ENCODE measurements at places on chromosomes 16 and 17. TPM values are rescaled to one million over a fixed set of nuclear protein-coding genes. Genes with fewer than 3 reads are reported as not detected.

The RAB26 gene
- 0.59 TPM for total RNA-seq

The CEMP1 gene
- total RNA-seq: not detected

The ST6GALNAC2 gene
- not detected for total RNA-seq

The FOXF1 gene
- total RNA-seq: not detected

The HOXB8 gene
- total RNA-seq: not detected

The ALOX15 gene
- not detected for total RNA-seq

- H3K4me1 ChIP-seq: peaks cover 6% of the 10 kb centered on the region
- H3K27ac ChIP-seq: no peak overlapping the region
- DNase-seq: no peak
- no peaks in the 10 kb centered on the region for H3K36me3 ChIP-seq
- peaks cover 7% of the 10 kb centered on the region for H3K27me3 ChIP-seq
These were observed 37.4 kb upstream of the EMP2 start for GRCh38 chr16:10617662-10618420.

GRCh38 chr17:2883544-2884213, 87.4 kb downstream of the RAP1GAP2 start:
- no peak for DNase-seq
- no peak overlapping the region for H3K4me3 ChIP-seq
- H3K36me3 ChIP-seq: no peaks in the 10 kb centered on the region
- H3K27me3 ChIP-seq: no peaks in the 10 kb centered on the region

DNA sequence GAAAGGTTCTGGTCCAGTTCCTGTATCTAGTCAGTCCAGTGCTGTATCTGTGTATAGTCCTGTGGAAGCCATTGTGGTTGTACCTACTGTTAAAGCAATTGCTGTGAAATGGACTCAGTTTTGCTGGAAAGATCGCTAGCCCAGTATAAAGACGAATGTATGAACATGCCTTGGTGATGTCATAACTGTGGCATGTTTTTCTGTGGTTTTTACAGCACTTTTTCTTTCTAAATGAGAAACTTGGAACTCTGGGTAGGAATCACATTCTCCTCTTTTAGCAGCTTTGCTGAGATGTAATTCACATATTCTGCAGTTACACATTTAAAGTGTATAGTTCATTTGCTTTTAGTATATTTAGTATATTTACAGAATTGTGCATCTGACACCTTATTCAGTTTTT, 58.1 kb downstream of the MAP2K4 start:
- peaks cover 51% of the 10 kb centered on the region for H3K36me3 ChIP-seq
- no peaks in the 10 kb centered on the region for H3K27me3 ChIP-seq
- no peak overlapping the region for H3K27ac ChIP-seq
- peaks cover 9% of the 10 kb centered on the region for H3K4me1 ChIP-seq
- H3K4me3 ChIP-seq: no peak overlapping the region

GRCh38 chr16:90031186-90031930, 12.1 kb upstream of the DBNDD1 start:
- no peak overlapping the region for H3K4me3 ChIP-seq
- DNase-seq: no peak
- H3K27ac ChIP-seq: peak overlapping the region; percentile 51
- H3K36me3 ChIP-seq: no peaks in the 10 kb centered on the region

DNA sequence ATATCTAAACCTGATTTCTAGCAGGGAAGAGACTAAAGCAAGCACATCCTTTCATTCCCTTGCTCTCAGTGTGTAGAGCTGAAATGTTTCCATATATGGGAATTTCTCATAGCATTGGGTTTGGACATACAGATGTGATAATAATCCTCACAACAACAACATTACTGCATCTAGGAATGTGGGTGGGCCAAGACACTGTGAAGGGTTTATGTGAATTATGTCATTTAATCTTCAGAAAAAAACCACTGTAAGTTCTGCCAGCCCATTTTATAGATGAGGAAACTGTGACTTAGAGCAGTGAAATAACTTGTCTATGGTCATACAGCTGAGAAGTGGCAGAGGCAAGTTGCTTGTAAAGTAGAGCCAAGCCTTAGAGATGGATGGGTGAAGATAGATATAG, 5.2 kb downstream of the OMG start:
- no peak for DNase-seq
- no peak overlapping the region for H3K27ac ChIP-seq
- peaks cover 9% of the 10 kb centered on the region for H3K36me3 ChIP-seq

GRCh38 chr17:7982173-7982572, 20.2 kb upstream of the GUCY2D start:
- H3K36me3 ChIP-seq: no peaks in the 10 kb centered on the region
- H3K27me3 ChIP-seq: peaks cover 16% of the 10 kb centered on the region
- no peak overlapping the region for H3K27ac ChIP-seq
- no peak for DNase-seq
- peaks cover 8% of the 10 kb centered on the region for H3K4me1 ChIP-seq

DNA sequence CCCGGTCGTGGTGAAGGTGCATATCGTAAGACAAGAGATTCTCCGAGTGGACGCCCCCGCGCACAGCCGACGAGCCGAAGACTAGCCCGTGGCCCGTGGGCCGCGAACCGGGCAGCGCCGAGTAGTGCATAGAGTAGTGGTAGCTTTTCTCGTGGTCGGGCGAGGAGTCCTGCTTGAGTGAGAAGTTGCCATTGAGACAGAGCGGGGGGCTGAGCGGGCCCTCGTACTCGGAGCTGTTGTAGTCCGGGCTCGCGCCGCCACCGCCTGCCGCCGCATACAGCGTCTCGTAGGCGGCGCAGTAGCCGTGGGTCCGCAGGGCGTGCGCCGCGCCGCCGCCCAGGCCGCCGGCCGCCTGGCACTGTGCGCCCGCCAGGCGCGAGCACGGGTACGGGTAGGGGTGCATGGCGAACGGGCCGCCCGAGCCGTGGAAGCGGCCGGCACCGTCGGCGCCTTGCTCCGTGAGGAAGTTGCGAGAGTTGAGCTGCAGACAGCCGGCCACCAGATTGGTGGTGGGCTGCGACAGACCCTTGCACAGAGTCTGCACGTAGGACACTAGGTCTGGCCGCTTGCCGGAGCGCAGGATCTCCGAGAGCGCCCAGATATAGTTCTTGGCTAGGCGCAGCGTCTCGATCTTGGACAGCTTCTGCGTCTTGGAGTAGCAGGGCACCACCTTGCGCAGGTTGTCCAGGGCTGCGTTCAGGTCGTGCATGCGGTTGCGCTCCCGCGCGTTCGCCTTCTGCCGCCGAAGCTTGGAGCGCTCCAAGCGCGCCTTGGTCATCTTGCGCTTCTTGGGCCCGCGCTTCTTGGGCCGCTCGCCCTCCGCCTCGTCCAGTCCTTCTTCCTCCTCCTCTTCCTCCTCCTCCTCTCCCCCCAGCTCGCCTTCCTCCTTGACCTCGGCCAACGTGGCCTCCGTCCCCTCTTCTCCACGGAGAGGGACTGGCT, 2.0 kb downstream of the NEUROD2 start:
- H3K36me3 ChIP-seq: no peaks in the 10 kb centered on the region
- H3K4me3 ChIP-seq: no peak overlapping the region
- no peak overlapping the region for H3K27ac ChIP-seq
- peaks cover 64% of the 10 kb centered on the region for H3K27me3 ChIP-seq

DNA sequence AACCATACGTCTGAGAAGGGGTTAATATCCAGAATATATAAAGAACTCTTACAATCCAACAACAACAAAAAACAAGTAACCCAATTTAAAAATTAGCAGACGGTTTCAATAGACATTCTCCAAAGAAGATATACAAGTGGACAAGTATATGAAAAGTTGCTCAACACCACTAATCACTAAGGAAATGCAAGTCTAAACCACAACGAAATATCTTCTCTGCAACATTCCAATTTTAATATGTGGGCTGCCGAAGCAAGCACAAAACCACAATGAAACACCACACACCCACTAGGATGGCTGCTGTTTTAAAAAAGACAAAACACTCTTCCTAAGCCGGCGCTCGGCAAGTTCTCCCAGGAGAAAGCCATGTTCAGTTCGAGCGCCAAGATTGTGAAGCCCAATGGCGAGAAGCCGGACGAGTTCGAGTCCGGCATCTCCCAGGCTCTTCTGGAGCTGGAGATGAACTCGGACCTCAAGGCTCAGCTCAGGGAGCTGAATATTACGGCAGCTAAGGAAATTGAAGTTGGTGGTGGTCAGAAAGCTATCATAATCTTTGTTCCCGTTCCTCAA, 5.9 kb upstream of the SLC13A2 start:
- H3K27ac ChIP-seq: no peak overlapping the region
- no peak overlapping the region for H3K4me3 ChIP-seq
- no peak for DNase-seq
- no peaks in the 10 kb centered on the region for H3K36me3 ChIP-seq

- no peaks in the 10 kb centered on the region for H3K4me1 ChIP-seq
- no peak overlapping the region for H3K27ac ChIP-seq
- DNase-seq: no peak
- peaks cover 13% of the 10 kb centered on the region for H3K27me3 ChIP-seq
- H3K4me3 ChIP-seq: no peak overlapping the region
- no peaks in the 10 kb centered on the region for H3K36me3 ChIP-seq
These were observed 89.0 kb upstream of the CDH5 start for GRCh38 chr16:66277311-66278070.

DNA sequence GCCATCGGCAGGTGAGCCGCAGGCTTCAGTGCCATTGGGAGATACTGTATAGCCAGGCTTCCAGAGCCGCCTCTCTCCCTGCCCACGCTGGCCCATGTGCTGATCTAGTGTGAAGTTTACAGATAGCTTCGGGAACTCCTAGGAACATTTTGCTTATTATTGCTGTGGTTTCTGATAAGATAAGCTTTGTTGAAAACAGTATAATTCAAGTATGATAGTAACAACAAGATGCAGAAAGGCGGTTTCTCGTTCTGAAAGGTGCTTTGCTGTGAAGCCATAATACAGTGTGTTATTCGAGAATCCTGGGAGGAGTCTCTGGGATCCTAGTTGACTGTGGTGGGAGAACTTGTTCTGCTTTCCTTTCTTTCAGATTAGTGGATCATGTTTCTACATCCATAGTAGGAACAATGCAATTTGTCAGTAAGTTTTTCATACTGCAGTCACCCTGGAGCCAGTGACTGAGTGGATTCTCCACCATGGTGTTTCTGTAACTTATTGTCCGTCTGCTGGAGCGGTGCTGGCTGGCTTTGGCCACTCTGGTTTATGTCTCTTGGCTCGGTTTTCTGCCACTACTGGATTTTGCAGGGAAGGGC, 31.5 kb downstream of the RAB11FIP3 start:
- H3K4me3 ChIP-seq: no peak overlapping the region
- DNase-seq: no peak
- no peaks in the 10 kb centered on the region for H3K27me3 ChIP-seq
- H3K27ac ChIP-seq: no peak overlapping the region

DNA sequence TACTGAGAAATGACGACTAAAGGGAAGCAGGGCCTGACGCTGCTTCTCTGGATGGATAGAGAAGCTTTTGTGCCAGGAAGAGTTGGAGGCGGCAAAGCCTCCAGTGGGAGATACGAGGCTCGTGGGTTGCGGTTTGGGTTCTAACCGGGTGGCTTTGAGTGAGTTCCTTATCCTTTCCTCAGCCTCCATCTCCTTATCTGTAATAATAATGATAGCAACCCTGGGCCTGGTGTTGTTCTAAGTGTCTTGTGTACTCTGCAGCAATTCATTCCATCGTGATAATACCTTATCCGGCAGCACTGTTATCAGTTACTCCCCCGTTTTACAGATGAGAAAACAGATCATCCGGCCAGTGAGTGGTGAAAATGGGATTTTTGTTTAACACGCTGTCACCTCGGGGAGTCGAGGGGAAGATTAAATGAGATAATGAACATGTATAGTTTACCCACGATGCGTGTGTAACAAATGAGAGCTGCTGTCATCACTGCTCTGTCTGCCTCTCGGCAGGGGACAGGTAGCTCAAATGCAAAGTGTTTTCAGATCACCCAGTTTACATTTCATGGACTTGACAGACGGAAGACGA, 52.0 kb upstream of the LHX1 start:
- no peak overlapping the region for H3K4me3 ChIP-seq
- DNase-seq: no peak
- H3K36me3 ChIP-seq: no peaks in the 10 kb centered on the region
- H3K27me3 ChIP-seq: peaks cover 29% of the 10 kb centered on the region
- no peaks in the 10 kb centered on the region for H3K4me1 ChIP-seq

GRCh38 chr16:149024-149660, 3.3 kb upstream of the HBZ start:
- DNase-seq: no peak
- H3K27ac ChIP-seq: no peak overlapping the region
- H3K4me1 ChIP-seq: no peaks in the 10 kb centered on the region
- no peaks in the 10 kb centered on the region for H3K36me3 ChIP-seq
- peaks cover 24% of the 10 kb centered on the region for H3K27me3 ChIP-seq
- no peak overlapping the region for H3K4me3 ChIP-seq

DNA sequence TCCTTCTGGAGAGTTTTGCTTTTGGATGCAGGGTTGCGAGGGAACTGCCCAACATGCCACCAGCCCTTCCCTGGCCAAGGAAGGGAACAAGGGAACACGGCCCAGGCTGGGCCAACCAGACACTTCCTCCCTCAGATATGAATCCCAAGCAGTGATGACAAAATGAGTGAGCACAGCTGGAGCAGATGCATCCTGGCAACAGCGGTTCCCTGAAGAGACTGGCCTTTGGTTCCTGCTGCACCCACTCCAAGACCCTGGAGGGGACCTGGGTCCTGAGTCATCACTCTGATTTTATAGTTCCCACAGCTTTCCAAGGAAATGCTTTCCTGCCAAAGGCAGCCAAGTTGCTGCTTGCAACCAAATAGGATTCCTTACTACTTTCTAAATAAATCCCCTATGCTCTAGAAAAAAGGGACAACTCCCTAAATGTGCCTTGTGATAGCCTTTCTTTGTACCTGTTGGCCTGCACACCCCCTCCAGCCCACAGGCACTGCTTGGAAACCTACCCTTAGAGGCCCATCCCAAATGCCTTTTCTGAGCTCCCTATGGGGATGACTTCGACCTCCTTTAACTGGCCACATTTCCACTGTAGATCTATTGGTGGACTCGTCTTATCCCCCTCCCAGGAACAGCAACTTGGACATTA, 5.3 kb downstream of the ST3GAL2 start:
- DNase-seq: no peak
- H3K4me1 ChIP-seq: peaks cover 54% of the 10 kb centered on the region
- peaks cover 14% of the 10 kb centered on the region for H3K36me3 ChIP-seq
- H3K4me3 ChIP-seq: no peak overlapping the region

DNA sequence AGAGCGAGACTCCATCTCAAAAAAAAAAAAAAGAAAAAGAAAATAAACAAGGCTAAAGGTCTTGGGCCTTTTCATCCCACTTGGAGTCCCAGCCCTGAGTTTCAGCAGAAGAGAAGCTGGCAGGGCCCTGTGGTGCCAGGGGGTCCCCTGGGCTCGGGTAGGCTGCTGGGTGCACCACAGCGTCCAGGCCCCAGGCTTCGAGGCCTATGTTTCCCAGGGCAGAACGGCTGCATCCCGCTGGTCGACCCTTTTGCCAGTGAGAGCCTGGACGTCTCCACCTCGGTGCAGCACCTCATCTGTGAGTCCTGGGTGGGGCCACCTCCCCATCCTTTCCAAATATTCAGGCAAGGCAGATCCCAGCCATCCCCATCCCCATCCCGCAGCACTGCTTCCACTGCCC, 2.2 kb downstream of the TMEM235 start:
- H3K27ac ChIP-seq: no peak overlapping the region
- peaks cover 4% of the 10 kb centered on the region for H3K4me1 ChIP-seq
- no peak for DNase-seq
- no peaks in the 10 kb centered on the region for H3K36me3 ChIP-seq
- peaks cover 25% of the 10 kb centered on the region for H3K27me3 ChIP-seq

Measured in activated T-helper 2 cell treated with anti-CD3 and anti-CD28 coated beads, Interferon-gamma antibody, Interleukin-2, Interleukin-4, amounts not matched to agents 10 μg/mL and 5 μg/mL and 100 μg/mL, durations not matched to agents 14 hours and 24 hours and 36 hours (primary cell).